Activated naive CD8-positive, alpha-beta T cell treated with anti-CD3 and anti-CD28 coated beads, Interleukin-2, amount 50 U/mL, for 16 hours (primary cell): ENCODE measurements at places on chromosomes 6 and 20.

DNA sequence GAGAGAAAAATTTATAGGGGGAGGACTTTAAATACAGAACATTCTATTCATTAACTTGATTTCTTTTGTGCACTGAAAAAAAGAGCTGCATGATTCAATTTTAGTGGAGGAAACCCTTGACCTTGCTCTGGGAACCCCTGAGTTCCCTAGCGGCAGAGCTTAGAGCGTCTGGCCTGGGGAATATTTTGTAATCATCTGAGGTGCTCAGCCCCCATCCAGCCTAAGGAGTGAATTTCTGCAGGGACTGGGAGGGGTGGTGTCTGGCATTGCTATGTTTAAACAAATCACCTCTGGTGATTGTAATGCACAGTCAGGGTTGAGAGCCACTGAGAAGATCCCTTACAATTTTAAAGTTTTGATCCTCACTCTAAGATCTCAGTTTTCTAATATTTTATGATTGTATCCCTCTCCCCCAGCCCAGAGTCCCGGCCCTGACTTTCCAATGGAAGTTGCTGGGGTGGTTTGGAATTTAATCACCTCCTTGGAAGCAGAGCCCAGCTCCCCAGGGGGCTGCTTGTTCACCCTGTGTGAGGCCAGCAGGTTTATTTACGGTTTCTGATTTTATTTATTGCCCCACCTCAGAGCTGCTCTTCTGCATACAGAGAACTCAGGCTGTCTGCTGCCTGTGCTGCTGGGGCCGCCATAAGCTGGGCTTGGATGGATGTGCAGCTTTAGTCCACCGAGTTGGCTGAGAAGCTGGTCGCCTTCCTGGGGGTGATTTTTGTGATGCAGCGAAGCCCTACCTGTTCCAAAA is 263.1 kb downstream of the LRFN2 start:
- no peak for DNase-seq

GRCh38 chr20:31581391-31581790 is 23.7 kb upstream of the ID1 start:
- no peak for DNase-seq

DNA sequence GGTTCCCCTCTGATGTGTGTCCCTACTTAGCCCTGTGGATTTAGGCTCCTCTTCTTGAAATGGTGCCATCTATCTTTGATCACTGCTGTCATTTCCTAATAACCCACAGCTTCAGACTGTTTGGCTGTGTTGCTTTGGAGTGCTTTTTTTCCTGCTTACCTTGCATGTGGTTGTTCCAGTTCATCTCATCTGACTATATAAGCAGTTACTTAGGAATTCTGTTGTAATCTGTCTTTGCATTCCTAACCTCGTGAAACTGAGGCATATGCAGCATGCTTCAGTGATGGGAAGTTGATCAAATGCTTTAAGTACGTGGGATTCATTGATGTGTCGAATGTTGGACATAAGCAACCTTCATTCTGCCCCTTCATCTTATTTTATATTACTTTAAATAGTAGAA is 115.8 kb upstream of the FLRT3 start:
- no peak for DNase-seq

- no peak for DNase-seq
Measured at GRCh38 chr6:101776919-101777350, 383.4 kb downstream of the GRIK2 start.

DNA sequence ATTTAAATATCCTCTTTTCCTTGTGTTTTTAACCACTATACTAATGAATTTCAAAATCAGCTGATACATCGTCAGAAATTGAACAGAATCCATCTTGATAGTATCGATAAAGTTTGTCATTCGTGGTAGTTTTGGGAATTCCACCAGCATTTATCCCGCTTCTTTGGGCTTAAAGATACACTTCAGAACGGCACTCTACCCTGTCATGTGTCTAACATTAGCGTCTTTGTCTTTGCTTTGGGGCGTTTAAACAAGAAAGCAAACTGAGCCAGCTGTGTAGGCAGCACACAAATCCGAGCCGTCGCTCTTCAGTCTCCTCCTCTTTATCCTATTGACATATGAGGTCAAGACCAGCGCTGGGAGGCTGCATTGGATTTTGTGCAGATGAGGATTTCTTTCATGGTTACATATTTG is 27.5 kb upstream of the NHSL1 start:
- no peak for DNase-seq

DNA sequence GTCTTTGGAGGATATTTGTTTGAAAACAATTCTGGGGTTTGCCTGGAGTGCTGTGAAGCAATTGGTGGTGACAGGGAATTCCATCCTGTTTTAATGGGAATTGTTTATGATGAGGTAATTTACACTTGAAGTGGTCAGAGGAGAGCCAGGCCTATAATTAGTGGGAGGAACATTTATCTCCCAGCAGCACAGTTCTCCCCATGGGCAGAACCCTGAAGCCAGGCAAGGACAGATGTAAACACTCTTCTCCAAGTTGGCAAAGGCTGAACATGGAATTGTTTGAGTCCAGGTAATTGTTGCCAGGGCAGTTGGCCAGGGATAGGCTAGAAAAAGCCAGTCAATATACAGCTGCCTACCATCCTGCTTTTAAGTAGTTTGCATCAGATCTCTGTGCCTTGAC is 789.7 kb downstream of the FRK start:
- DNase-seq, result no peak

DNA sequence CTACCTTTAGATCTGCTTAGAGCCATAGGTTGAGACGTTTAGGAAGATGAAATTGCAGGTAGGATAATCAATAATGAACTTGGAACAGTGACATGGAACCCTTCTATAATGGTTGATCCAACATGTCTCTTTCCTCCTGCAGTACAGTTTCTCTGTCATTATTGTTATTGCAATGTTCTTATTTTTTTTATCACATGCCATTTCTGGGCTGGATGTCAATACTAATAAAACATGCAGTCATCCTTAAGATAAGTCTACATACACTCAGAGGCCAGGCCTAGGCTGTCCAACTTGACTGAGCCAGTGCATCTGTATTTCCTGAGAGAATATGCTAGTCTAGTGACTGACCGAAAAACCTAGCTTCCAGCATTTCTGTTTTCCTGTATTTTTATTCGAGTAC is 75.3 kb upstream of the THEMIS start:
- no peak for DNase-seq

DNA sequence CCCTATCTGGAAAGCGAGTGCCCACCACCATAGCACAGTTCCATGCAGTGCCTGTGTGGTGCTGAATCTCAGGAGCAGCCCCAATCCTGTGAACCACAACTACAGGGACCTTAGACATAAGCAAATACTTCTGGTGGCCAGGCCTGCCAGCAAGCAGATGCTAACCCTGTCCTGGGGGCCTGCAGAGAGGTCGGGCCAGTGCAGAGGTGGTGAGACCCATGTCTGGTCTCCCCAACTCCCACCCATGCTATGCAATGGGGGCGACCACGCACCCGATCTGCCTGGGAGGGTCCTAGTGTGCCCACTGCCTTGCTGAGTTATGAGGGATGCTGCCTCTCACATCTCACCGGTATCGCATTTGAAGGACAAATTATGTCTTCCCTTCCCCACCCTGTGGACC is 151.6 kb upstream of the ZNF337 start:
- DNase-seq, result no peak

GRCh38 chr20:3563133-3563532 is 92.3 kb downstream of the ATRN start:
- DNase-seq, result no peak

GRCh38 chr6:160949531-160949930 is 42.0 kb upstream of the MAP3K4 start:
- DNase-seq, result no peak

DNA sequence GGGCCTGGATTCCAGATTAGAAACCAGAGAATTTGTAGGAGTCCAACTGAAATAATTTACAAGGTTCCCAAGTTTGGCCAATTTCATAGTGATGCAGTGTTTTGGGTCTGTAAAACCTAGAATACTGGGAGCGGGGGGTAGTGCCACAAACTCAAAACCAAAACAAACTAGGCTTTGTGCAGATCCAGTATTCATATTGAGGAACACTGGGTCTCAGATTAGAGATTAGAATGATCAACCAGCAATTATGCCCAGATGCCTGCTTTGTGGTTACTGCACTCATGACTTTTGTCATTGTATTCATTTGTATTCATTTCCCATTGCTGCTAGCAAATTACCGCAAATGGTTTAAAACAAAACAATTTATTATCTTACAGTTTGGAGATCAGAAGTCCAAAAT is 3.2 kb upstream of the NDUFAF4 start:
- no peak for DNase-seq
